ENCODE measurements at places on chromosomes 6 and 20. TPM values are rescaled to one million over a fixed set of nuclear protein-coding genes. Genes with fewer than 3 reads are reported as not detected.

DNA sequence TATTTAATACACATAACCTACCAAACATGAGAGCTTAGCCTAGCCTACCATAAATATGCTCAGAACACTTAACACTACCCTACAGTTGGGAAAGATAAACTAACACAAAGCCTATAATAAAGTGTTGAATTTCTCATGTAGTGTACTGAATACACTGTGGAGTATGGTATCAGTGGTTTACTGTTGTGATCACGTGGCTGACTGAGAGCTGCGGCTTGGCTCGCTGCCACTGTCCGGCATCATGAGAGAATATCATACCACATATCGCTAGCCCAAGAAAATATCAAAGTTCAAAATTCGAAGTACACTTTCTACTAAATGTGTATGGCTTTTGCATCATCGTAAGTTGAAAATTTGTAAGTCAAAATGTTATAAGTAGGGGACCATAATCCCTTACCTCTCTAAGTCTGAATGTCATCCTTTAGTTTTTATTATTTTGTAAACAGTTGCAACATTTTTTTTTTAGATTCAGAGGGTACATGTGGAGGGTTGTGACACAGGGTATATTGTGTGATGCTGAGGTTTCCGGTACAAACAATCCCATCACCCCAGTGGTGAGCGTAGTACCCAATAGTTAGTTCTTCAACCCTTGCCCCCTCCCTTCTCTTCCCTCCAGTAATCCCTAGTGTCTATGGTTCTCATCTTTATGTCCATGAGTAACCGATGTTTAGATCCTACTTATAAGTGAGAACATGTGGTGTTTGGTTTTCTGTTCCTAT lies 14.6 kb upstream of the TAAR1 start:
- DNase-seq, result no peak

RNF144B gene
- 7.6 TPM for total RNA-seq

DNA sequence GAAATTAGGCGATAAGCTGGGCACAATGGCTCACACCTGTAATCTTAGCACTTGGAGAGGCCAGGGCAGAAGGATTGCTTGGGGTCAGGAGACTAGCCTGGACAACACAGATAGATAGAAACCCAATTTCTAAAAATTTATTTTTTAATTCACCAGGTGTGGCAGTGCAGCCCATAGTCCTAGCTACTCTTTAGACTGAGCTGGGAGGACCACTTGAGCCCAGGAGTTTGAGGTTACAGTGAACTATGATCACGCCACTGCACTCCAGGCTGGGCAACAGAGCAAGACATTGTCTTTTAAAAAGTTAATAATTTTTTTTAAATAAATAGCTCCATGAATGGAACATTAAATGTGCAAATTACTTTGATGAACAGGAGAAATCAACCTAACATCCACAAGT lies 8.2 kb downstream of the ZNF318 start:
- no peak for DNase-seq

GRCh38 chr6:90658497-90658896 lies 71.6 kb upstream of the MAP3K7 start:
- no peak for DNase-seq

GRCh38 chr20:33097001-33097400 lies 17.6 kb downstream of the BPIFB4 start:
- no peak for DNase-seq

- no peak for DNase-seq
Measured at GRCh38 chr6:15843764-15844163, 180.9 kb upstream of the DTNBP1 start.
